NCI-H510A treated with DMSO at 0.1 percent for 48 hours (cell line): ENCODE measurements at places on chromosomes 3 and 15.

DNA sequence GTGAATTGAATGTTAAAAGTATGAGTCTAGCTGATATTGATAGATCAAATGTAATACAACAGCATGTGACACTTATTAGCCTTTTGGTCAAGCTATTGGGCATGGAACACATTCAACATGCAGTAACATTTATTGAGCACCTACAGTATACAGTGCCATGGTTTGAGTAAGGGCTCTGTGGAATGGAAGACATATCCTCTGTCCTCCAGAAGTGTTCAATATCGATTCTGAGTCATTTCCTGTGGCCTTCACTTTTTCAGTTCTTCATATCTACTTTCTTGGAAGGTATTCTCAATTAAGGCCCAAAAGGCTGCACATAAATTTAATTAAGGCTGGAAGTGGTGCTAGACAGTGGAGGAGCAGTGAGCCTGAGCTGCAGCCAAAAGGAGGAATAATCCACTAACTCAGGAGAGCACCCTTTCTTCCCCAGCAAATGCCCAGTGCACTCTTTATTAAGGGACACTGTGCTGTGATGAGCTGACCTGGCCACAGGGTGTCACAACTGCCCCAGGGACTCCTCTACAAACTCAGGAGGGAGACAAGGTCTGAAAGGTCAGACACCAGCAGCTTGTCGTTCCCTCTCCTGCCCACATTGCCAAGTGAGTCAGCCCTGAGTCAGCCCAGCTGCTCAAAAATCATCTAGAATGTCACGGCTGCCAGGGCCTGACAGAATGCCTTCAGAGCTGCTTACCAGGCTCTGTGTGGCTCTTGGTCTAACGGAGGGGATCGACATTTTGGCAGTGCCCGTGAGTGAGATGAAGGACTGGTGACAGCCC is 544.8 kb downstream of the AGBL1 start:
- no peak for DNase-seq

DNA sequence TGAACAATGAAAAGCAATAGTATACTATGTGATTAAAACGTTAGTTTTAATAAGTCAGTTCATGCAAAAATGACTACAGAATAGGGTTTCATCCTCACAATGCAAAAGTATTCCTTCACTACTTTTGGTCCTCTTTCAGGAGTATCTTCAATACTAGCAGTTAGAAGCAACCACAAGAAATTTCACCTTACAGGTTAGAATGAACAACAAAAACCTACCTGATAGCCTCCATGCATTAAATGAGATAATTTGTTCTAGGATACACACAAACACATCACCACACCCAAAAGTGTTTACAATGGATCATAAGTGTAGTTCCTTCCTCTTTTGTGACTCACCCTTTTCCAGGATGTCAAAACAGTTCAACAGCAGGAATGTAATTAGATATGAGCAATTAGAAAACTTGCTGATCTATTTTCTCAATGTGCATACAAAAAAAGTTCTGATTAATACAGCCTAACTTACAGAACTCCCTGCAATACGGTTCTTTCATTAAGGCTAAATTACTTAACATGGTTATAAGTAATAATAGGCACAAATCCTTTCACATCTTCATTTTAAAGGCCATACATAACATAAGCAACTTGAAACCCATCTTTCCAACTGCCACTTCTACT is 21.6 kb downstream of the UACA start:
- no peak for DNase-seq

DNA sequence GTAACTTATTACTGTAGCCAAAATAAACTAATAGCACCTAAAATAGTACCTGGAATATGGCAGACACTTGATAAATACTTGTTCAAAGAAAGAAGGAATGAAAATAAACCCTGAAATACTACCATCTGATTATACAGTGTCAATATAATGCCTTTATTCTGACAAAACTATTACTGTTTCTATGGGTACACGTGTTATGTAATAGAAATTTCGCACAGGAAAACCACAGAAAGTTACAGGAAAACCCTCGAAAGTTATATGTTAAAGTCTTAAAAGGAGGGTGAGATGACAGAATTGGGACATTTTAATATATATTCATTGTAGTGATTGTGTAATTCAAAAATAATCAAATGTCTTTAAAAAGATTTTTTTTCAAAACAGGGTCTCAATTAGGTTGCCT is 28.8 kb downstream of the ETFA start:
- DNase-seq: no peak

GRCh38 chr3:12875857-12876836 is 34.8 kb upstream of the RPL32 start:
- no peak for DNase-seq

DNA sequence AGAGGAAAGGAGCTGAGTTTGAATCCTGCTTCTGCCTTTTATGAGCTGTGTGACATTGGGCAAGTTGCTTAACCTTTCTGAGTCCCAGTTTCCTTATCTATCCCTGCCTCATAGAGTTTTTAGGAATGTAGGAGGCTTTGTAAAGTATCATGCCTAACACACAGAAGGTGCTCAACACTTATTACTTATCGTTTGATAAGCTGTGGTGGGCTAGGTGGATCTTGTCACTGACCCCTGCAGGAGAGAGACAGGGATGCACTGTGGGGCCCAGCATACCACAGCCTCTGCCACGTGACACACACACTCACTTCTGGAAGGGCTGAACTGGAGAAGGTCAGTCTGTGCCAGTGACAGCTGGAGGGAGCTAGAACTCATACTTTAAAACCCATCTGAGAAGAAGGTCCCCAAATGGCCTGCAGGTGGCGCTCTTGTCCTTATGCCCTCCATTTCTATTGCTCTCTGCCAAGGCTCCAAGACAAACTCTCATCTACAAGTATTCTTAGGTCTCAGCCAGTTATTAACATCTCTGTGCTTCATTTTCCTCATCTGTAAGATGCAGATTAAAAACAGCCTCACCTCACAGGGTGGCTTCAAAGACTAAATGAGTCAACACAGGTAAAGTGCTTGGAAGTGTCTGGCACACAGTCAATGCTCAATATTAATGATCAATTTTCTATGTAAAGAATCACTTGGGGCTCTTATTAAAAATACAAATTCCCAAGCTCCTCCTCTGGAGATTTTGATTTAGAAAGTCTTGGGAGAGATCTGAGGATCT is 57.5 kb upstream of the HACD2 start:
- peak; percentile 24 for DNase-seq

- DNase-seq: peak; percentile 95
Measured at GRCh38 chr3:194512895-194513601, 26.2 kb upstream of the ATP13A3 start.

- no peak for DNase-seq
Measured at GRCh38 chr3:141275032-141275422, 43.4 kb downstream of the PXYLP1 start.

GRCh38 chr3:49804141-49805041 is 1.3 kb downstream of the INKA1 start:
- DNase-seq: no peak

- peak; percentile 60 for DNase-seq
Measured at GRCh38 chr3:186930641-186931531, 560 bp downstream of the ST6GAL1 start.

- no peak for DNase-seq
Measured at GRCh38 chr3:160618363-160618762, 53.0 kb upstream of the KPNA4 start.

- DNase-seq: no peak
Measured at GRCh38 chr3:172298247-172298646, 150.0 kb downstream of the GHSR start.

DNA sequence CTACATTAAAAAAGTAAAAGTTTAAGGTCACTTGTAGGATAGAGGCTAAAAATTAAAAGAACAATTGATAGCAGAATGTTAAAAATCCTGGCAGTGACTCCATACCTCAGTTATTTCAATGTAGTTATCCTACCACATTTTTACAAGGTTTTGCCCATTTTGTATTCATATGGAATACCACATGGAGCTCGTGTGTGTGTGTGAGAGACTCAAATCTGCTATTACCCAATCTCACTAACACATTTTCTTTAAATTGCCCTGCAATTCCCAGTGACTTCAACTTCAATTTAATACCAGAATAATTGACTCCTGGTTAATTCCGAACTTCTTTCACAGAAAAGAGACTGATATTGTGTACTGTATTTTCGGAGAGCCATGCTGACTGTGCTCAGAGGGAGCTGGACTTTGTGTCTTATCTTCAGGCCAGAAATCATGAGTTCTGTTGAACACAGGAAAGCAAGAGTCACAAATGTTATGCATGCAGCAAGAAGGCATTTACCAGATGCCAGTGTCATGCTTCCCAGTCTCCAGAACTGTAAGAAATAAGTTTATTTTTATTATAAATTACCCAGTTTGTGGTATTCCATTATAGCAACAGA is 529.0 kb upstream of the NECTIN3 start:
- no peak for DNase-seq

GRCh38 chr3:27606537-27606936 is 115.6 kb downstream of the EOMES start:
- no peak for DNase-seq

- no peak for DNase-seq
Measured at GRCh38 chr15:21271566-21271965, 168.7 kb downstream of the POTEB3 start.

DNA sequence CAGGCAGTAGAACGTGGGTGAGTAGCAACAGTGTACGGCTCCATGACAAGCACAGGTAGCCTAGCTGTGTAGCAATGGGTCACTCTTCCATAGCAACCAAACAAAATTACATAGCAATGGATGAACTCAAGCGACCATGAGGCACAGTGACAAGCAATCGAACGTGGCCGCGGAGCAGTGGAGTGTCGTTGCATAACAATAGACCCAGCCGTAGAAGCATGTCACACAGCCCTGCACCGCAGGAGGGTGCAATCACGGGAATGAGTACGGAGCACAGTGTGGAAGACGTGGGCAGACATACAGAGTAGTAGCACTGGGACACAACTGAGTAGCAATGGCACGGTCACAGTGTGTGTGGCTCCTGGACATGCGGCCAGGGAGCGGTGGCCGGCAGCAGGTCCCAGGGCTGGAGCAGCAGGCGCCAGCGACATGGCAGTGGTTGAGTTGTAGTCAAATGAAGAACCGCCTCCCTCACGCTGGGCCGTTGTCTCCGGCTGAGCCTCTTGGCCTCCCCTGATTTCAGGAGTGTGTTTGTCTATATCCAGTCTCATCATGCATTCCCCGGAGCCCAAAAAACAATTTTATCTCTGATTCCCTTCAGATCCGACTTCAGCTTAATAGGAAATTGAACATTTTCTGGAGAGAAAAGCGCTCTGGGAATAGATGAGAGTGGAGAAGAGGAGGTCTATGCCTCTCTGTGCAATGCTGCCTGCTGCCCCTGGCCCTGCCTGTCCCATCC is 64.1 kb downstream of the CCDC33 start:
- DNase-seq: no peak

DNA sequence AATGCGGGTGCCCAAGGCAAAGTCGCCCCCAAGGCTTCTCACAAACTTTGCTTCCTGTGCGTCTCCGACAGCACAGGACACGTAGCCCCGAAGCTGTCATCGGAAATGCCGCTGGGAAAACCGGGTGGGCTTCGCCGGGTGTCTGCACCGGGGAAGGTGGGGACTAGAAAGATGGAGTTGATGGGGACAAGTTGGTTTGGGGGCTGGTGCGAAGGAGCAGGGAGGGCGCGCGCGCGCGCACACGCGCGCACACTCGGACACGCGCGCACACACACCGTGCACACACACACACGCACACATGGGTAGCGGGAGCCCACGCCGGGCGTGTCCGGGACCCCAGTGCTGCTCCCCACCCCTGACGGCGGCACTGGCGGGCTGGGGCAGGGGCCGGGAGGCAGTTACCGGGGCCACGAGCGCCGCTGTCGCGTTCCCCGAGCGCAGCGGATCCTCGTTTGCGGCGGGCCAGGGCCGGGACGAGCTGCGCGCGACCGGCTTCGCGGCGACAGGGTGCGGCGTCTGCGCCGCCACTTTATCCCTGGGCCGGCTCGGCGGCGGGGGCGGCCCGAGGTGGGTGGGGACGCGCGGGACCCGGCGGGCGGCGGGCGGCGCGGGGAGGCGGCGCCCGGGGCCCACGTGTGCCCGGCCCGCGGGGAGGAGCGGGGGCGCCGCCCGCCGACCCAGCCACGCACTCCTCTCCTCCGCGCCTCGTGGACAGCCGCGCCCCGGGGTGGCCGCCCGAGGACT is 539 bp upstream of the MGLL start:
- no peak for DNase-seq

- no peak for DNase-seq
Measured at GRCh38 chr3:143247073-143247472, 127.5 kb downstream of the CHST2 start.

DNA sequence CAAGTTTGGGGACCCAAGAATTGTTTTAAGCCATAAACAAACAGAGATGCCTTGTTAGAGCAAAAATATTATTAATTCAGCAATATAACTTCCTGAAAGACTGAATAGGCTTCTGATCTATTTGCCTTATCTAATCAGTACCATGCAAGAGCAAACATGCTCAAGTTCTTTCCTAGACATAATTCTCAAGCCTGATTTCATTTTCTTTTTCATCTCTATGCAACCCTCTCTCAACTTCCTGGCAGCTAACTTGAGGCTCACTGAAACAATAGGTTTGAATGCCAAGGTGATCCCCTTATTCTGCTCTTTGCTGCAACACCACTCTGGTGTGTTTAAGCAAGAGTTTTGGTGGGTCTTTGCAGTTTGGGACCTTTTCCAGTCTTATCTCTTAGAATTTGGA is 230.9 kb upstream of the CD96 start:
- DNase-seq: no peak

- DNase-seq: no peak
Measured at GRCh38 chr3:62863648-62864047, 11.6 kb downstream of the CADPS start.

DNA sequence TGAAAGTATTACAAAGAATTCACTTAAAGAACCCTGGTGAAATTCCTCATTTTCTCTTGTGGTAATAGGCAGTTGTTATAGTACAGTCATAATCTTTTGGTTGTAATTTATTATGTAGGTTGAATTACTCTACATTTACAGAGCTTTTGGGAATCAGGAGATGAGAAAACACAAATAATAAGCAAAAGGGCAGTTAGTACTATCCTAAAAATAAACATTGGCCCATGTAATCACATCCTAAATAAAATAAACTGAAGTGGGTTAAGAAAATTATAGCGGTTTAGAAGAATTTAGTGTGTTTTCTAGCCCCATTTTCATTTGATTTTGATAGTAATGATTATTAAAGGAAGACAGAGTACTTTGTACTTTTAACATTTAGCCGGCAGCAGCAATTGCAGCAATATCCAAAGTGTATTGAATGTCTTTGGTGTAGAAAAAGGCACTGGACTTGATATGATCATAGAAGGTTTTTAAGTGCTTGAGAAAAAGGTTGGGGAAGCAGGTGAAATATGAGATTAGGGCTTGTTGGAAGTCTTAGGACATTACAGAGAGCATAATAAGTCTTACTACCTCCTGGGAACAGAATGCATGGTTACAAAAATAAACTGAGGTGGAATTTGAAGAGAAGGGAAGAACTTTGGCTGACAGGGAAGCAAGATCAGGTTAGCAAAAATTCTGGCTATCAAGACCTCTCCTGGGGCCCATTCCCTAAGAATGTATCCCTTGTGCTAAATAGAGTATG is 79.9 kb downstream of the MBNL1 start:
- DNase-seq: no peak
